Uterus (tissue), 4 donors: ENCODE measurements at places on chromosomes 11 and 22.
A peak's percentile ranks its signal among the peaks of the same experiment; 100 is the strongest.

GRCh38 chr22:39490135-39490798 is 11.8 kb upstream of the MIEF1 start:
- peak; percentile 73 for DNase-seq
- no peaks in the 10 kb centered on the region for H3K36me3 ChIP-seq
- no peak overlapping the region for H3K27ac ChIP-seq
- H3K27me3 ChIP-seq = no peaks in the 10 kb centered on the region
- no peaks in the 10 kb centered on the region for H3K4me1 ChIP-seq

GRCh38 chr11:60717956-60718355 is 6.6 kb upstream of the MS4A18 start:
- H3K27me3 ChIP-seq = no peaks in the 10 kb centered on the region
- no peak overlapping the region for H3K27ac ChIP-seq
- no peak for DNase-seq
- no peak overlapping the region for H3K4me3 ChIP-seq
- H3K36me3 ChIP-seq = no peaks in the 10 kb centered on the region

GRCh38 chr11:13009476-13009920 is 382 bp downstream of the RASSF10 start:
- H3K36me3 ChIP-seq = no peaks in the 10 kb centered on the region
- no peaks in the 10 kb centered on the region for H3K4me1 ChIP-seq
- DNase-seq = no peak
- peaks cover 3% of the 10 kb centered on the region for H3K27me3 ChIP-seq
- peak overlapping the region; percentile 10 for H3K4me3 ChIP-seq
- H3K27ac ChIP-seq = no peak overlapping the region

DNA sequence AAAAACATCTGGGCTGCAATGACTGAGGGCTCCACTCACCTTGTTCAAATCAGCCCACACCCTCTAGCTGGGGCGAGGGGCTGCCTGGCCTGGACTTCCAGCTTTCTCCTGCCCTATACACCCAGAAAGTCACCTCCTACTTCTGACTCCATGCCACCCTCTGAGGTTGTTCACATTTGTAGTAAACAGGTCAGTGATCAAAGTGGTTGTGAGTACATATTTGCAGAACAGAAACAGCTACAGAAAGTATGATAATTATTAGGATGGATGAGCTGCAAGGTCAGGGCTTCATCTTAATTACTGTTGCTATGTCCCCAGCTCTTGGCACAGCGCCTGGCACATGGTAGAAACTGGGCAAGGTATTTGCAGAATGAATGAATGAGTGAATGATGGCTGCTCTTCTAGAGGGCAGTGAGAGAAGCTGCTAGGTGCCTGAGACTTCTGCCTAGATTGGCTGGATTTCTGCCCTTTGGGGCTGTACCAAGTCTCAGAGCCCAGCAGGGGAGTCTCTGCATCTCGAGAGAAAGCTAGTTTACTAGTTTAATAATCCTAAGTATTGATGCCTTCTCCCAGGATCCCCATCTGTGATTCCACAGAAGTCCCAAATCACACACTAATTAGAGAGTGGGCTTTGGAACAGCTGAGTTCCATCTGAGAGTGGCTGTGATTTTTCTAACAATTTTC is 36.0 kb downstream of the SYT13 start:
- no peaks in the 10 kb centered on the region for H3K4me1 ChIP-seq
- H3K36me3 ChIP-seq = no peaks in the 10 kb centered on the region
- no peak overlapping the region for H3K4me3 ChIP-seq
- DNase-seq = no peak
- H3K27me3 ChIP-seq = no peaks in the 10 kb centered on the region
- no peak overlapping the region for H3K27ac ChIP-seq

- H3K4me1 ChIP-seq = no peaks in the 10 kb centered on the region
- no peaks in the 10 kb centered on the region for H3K27me3 ChIP-seq
- H3K4me3 ChIP-seq = no peak overlapping the region
- no peak overlapping the region for H3K27ac ChIP-seq
These were observed 84.3 kb upstream of the MTMR2 start for GRCh38 chr11:96008161-96008720.

- DNase-seq = no peak
- no peaks in the 10 kb centered on the region for H3K36me3 ChIP-seq
- H3K4me1 ChIP-seq = no peaks in the 10 kb centered on the region
- no peak overlapping the region for H3K27ac ChIP-seq
These were observed 64.3 kb downstream of the WNT11 start for GRCh38 chr11:76141901-76142588.

GRCh38 chr11:37264783-37265182 is 666.7 kb upstream of the RAG2 start:
- DNase-seq = no peak
- no peaks in the 10 kb centered on the region for H3K4me1 ChIP-seq
- H3K36me3 ChIP-seq = no peaks in the 10 kb centered on the region
- H3K4me3 ChIP-seq = no peak overlapping the region

GRCh38 chr11:114802878-114803277 is 124.6 kb downstream of the NXPE2 start:
- no peak for DNase-seq
- H3K36me3 ChIP-seq = no peaks in the 10 kb centered on the region
- H3K4me3 ChIP-seq = no peak overlapping the region
- no peaks in the 10 kb centered on the region for H3K4me1 ChIP-seq
- no peaks in the 10 kb centered on the region for H3K27me3 ChIP-seq

DNA sequence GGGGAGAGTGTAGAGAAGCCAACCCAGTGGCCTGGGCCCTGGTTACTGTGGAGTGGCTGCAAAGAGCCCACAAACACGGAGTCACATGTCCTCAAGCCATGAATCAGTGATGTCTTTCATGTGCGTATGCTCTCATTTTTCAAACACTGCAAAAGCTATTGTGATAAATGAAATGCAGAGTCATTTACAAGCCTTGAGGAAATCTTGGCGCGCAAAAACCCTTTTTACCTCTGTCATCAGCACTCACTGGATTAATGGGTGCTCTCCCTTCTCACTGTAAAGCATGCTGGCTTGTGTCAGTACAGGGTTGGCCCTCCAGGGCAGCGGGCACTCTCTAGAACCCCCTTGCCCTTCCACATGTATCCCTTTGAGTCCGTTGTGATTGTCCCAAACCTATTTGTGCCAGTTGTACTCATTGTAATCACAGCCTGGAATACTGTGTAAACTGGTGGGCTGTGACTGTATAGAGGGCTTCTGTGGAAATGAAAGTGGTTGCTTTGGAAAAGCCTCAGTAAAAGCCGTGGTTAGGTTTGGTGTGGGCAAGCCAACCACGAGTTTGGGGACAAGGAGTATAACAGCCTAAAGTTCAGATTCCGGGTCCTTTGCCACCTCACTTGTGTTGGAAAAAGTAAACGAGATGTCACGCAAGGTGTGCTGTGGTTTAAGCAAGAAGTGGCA is 10.4 kb downstream of the GNAZ start:
- no peaks in the 10 kb centered on the region for H3K36me3 ChIP-seq
- no peak overlapping the region for H3K27ac ChIP-seq

GRCh38 chr22:46696229-46696518 is 41.9 kb downstream of the CERK start:
- H3K4me3 ChIP-seq = no peak overlapping the region
- DNase-seq = no peak
- no peaks in the 10 kb centered on the region for H3K27me3 ChIP-seq
- H3K4me1 ChIP-seq = no peaks in the 10 kb centered on the region

DNA sequence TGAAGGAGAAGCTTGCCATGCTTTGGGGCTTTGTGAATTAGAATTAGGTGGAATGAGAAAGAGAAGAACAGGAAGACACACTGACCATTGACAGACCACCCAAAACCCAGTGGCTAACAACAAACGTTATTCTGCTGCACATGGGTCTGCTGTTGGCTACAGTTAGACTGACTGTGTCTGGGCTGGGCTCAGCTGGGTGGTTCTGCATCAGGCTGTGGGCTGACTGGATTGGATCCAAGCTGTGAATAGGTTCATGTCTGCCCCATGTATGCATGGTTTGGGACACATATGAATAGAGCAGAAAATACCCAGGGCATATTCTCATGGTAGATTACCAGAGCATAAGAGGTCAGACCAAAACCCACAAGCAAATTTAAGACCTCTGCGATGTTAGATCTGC is 11.7 kb upstream of the LDLRAD3 start:
- H3K27ac ChIP-seq = no peak overlapping the region
- DNase-seq = no peak
- H3K36me3 ChIP-seq = no peaks in the 10 kb centered on the region
- no peaks in the 10 kb centered on the region for H3K27me3 ChIP-seq
- no peaks in the 10 kb centered on the region for H3K4me1 ChIP-seq
- H3K4me3 ChIP-seq = no peak overlapping the region

DNA sequence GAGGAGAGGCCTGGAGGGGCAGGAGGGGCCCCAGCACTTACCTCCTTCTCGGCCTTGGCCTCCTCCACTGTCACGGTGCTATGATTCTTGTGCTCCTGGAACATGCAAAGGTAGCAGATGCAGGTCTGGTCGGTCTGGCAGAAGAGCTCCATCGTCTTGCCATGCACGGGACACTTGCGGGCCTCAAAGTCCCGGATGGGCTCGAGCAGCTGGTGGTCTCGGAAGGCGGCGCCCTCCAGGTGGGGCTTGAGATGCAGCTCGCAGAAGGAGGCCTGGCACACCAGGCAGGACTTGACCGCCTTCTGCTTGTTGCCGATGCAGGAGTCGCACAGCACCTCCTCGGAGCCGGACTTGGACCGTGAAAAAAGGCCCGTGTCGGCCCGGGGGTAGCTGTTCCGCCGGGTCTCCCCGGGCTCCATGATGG is 714 bp downstream of the TRIM29 start:
- no peaks in the 10 kb centered on the region for H3K4me1 ChIP-seq
- no peak overlapping the region for H3K4me3 ChIP-seq
- no peaks in the 10 kb centered on the region for H3K27me3 ChIP-seq
- H3K27ac ChIP-seq = no peak overlapping the region
- no peaks in the 10 kb centered on the region for H3K36me3 ChIP-seq

DNA sequence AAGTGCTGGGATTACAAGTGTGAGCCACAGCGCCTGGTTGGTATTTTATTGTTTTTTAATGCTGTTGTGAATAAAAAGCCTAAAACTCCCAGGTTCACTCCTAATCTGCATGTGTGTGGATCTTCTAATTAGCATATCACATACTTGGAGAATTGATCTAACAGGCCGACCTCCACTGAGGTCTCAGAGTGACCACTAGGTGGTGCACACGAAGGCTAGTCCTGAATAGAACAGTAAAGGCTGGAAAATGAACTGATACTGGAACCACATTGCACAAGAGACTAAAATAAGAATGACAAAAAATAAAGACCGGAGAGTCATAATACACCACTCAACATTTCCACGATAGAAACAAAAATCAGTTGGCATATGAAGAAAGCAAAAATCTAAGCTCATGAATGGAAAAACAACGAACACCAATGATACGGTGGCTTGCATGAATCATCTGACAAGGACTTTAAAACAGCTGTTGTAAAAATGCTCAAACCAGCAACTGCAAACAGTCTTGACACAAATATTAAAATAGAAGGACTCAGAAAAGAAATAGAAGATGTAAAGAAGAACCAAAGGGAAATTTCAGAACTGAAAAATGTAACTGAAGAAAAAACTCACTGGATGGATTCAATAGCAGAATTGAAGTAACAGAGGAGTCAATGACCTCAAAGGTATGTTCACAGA is 19.2 kb downstream of the PIM3 start:
- no peaks in the 10 kb centered on the region for H3K27me3 ChIP-seq
- no peak for DNase-seq
- no peaks in the 10 kb centered on the region for H3K4me1 ChIP-seq
- H3K4me3 ChIP-seq = no peak overlapping the region
- H3K27ac ChIP-seq = no peak overlapping the region

- DNase-seq = no peak
- no peak overlapping the region for H3K4me3 ChIP-seq
- no peak overlapping the region for H3K27ac ChIP-seq
- H3K36me3 ChIP-seq = no peaks in the 10 kb centered on the region
- H3K4me1 ChIP-seq = no peaks in the 10 kb centered on the region
These were observed 21.2 kb downstream of the SLC5A12 start for GRCh38 chr11:26700574-26701235.

DNA sequence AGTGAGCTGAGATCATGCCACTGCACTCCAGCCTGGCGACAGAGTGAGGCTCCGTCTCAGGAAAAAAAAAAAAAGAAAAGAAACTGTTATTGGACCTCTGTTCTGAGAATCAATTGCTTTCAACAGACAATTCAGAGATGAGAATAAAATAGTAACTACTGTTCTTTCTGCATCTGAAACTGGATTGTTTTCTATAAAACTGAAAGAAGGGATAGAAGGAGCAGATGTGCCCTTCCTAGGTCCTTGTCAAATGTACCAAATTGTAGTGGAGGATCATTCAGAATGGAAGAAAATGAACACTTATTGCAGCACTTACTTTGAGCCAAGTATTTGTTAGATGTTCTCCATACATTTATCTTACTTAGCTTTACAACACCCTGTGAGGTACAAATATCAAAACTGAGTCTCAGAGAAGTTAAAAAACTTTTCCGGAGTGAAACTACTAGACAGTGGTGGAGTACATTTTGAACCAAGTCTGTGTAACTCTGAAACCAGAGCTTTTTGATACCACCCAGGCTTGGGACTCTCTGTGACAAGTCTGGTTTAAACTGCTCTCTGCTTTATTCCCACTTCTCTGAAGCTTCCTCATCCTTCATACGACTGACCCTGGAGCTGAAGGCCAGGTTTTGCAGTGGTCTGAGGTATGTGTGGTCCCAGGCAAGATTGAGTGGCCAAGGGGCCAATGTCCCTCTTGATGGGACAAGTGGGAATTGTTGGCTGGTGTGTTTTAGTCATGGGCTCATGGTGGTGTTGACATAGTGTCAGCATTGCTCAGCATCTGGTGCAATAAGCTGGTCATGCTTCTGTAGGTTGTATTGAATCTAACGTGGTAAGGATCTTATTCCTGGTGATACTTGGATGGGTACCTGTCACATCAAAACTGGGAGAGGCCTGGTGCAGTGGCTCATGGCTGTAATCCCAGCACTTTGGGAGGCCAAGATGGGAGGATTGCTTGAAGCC is 48.2 kb upstream of the CCDC134 start:
- H3K4me3 ChIP-seq = no peak overlapping the region
- no peaks in the 10 kb centered on the region for H3K36me3 ChIP-seq
- no peak for DNase-seq
- no peaks in the 10 kb centered on the region for H3K4me1 ChIP-seq
- no peak overlapping the region for H3K27ac ChIP-seq
- H3K27me3 ChIP-seq = no peaks in the 10 kb centered on the region

DNA sequence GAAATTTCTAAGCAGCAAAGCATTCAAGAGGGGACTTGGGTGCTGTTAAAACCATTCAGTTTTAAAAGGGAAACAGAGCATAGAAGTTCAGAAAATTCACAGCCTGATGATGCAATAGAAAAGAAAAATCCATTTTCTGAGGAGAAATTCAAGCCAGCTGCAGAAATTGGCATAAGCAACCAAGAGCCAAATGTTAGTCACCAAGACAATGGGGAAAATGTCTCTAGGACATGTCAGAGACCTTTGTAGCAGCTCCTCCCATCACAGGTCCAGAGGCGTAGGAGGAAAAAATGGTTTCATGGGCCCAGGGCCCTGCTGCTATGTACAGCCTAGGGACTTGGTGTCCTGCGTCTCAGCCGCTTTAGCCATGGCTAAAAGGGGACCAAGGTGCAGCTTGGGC is 5.5 kb upstream of the IRAG1 start:
- H3K36me3 ChIP-seq = no peaks in the 10 kb centered on the region
- DNase-seq = no peak
- no peaks in the 10 kb centered on the region for H3K27me3 ChIP-seq
- H3K4me1 ChIP-seq = no peaks in the 10 kb centered on the region
- H3K27ac ChIP-seq = no peak overlapping the region
